ENCODE measurements at places on chromosomes 11 and 22. TPM values are rescaled to one million over a fixed set of nuclear protein-coding genes. Genes with fewer than 3 reads are reported as not detected.

RHOG gene
- 41.8 TPM for total RNA-seq

ROM1 gene
- total RNA-seq, result 2.8 TPM

CCDC157 gene
- total RNA-seq, result 6.3 TPM

ACCSL gene
- total RNA-seq, result not detected

OPCML gene
- total RNA-seq, result not detected

APOA4 gene
- not detected for total RNA-seq

NLRP14 gene
- total RNA-seq, result under 0.01 TPM

FOLR1 gene
- total RNA-seq, result not detected

EIF1AD gene
- 26.8 TPM for total RNA-seq

VSIG10L2 gene
- total RNA-seq, result not detected

LARGE2 gene
- not detected for total RNA-seq

ATF4 gene
- total RNA-seq, result 521 TPM

Data from myometrial cell (primary cell).